ENCODE measurements at places on chromosomes 7 and 10.

GRCh38 chr10:87915989-87916388 lies 52.6 kb downstream of the PTEN start:
- DNase-seq: no peak

GRCh38 chr10:87657371-87657770 lies 2.3 kb upstream of the PAPSS2 start:
- no peak for DNase-seq

DNA sequence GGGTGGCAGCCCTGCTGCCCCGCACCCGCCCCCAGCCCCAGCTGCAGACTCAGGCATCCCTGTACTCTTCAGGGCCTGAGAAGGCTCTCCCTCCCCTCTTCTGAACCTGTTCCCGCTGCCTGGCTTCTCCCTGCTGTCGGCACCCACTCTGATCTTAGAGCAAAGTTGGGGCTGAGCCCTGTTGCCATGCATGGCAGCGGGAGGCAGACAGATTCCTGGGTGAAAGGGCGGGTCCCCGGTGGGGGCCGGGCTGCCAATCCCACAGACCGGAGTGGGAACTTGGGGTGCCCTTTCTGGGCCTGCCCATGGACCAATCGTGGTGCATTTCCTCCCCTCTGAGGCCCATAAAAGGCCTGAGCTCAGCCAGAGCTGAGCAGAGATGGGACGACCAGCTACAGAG lies 80.7 kb downstream of the SPDYE5 start:
- no peak for DNase-seq

DNA sequence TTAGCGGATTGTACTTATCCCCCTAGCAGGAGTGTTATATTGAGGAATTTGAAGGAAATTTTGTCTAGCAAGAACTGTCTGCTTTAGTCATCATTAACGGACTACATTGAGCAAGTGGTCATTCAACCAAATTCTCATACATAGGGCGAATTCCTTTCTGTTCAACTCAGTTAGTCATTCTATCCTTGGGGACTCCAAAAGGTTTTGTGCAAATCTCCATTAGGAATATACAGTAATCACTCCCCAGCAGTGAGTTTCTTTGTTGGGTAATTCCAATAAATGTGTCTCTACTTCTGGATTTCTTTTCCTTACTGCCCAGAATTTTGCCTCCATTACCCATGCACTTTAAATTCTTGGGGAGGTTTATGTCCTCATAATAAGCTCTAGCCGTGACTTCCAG lies 51.1 kb downstream of the EPDR1 start:
- DNase-seq: no peak

DNA sequence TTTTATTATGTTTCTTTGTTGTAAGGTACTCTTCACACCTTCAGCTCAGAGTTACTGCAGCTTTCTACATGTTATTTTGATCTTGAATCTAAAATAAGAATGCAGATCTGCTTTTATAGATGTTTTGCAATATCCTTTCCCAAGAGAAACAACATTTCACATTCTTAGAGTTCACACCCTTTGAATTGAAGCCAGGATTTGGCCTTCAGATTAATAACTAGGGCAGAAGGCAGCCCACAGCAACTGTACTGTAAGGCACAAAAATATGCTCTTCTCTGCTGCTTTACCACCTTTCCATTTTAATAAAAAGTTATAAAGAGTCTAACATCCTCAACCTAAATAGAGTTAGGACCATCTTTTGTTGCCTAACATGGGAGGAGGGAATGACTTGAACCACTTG lies 224.7 kb downstream of the LHFPL3 start:
- DNase-seq: no peak

- DNase-seq: no peak
Measured at GRCh38 chr7:95922191-95922590, 149.8 kb downstream of the DYNC1I1 start.

- no peak for DNase-seq
Measured at GRCh38 chr7:128221929-128222403, 19.1 kb upstream of the LEP start.

DNA sequence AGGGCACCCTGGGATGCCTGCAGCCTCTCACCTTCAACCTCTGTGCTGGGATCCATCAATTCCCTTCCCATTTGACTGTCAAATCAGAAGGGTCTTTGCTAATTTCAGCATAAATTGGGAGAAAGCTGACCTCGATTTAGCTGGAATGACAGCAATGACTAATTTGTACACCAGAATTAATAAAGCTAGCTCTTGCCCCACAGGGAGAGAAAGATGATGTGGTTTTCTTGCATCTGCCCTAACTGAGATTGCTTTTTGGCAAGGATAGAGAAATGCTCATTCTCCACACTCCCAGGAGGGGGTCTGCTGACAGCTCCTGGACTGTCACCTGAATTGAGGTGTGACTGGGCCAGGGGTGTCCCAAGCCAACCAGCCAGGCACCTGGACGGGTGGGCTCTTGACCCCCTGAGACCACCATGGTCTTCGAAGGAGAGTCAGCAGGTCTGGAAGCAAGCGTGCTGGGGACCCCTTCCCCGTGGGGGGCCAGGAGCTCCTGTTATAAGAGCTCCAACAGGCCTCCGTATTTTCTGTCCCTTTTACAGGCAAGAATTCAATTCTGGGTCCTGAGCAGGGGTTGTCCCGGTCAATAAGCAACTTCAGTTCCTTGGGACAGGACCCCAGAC lies 42.1 kb downstream of the RBM17 start:
- DNase-seq: no peak

- no peak for DNase-seq
Measured at GRCh38 chr10:109504401-109504800, 418.9 kb downstream of the XPNPEP1 start.

All from NCI-H1105 treated with DMSO at 0.1 percent for 48 hours (cell line).